ENCODE measurements at places on chromosomes 7 and 10.

DNA sequence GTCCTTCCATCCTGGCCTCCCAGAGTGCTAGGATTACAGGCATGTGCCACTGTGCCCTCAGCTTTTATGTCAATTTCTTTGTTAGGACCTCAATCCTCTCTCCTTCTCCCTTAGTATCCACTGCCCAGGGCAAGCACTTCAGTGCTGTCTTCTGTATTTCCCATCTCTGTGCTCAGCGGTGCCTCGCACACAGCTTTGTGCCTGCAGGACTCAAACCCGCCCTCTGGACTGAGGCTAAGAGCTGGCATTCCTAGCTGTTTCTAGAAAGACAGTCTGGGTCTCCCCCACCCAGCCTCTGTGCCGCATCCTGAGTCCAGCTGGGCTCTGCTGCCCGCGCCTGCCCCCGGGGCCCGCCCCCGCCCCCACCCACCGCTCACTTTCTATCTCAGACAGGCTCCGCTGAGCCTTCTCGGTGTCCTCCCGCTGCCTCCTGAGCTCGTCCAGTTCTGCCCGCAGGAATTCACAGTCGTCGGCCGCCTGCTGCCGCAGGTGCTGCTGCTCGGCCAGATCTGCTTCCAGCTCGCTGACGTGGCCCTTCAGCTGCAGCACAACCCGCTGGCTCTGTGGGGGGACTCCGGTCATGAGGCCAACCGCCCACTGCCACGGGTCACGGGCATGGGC lies 67.3 kb downstream of the SPDYE5 start:
- DNase-seq: no peak

DNA sequence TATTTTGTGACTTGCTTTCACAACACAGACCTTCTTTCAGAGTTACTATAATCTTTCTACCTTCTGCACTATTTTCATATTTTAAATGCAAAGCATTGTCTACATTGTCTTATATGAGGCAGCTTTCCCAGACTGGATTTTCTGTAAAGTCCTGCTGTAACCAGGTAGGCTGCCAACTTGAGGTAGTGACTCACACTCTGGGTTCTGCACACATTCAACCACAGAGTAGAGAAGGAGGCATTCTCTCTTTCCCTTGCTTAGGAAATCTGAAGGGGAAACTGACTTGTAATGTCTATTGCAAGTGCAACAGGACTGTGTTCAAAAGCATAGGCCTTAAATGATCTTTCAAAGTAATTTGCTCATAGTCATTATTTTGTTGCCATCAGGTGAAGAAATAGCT lies 461.4 kb downstream of the GRM8 start:
- DNase-seq: no peak

DNA sequence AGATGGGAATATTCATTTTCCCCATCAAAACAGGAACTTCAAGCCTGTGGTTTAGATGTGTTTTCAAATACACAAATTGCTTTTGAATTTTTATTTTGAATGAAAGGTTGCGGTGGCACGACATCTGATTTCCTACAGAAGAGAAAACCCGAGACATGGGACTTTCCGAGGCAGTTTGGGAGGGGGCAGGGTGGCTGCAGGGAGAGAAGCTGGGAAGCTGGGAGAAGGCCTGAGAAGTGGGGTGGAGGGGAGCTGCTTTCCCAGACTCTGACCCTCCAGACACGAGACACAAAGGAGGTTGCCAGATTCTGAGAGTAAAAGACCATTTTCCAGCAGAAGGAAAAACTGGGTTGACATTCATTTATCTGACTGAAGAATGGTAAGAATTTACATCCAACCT lies 19.6 kb downstream of the TMEM176A start:
- no peak for DNase-seq

DNA sequence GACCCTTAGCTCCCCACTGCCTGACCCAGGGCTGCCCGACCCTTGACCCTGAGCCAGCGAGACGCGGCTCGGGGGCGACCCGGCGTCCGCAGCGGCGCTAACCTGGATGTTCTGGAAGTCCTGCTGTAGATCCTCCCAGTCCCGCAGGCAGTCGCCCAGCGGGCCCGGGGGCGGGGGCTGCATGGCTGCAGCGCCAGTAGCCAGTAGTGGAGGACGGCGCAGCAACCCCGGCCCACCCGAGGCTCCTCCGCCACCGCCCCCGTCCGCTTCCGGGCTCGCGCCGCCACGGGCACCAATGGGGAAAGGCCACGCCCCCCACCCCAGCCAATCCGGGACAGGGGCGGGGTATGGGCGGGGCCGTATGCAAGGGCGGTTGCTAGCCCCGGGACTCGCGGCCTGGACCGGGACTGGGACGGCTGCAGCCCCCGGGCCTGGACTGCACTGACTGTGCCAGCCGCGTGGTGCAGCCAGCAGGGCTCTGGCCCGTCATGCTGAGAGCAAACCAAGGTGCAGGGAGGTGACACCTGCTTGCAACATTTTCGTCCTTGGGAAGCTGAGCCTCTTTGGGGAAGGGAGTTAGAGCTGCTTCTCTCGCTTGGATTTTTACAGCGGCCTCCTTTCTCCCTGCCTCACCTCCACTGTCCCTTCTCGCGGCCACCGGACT lies at the start of gene TMEM120A:
TSS of gene TMEM120A (minus strand) at position 208 of the 664 bp plus-strand sequence. CDS start at position 183, 25 bp downstream.
- DNase-seq: peak; percentile 93

- DNase-seq: no peak
These were observed 216.9 kb downstream of the C7orf25 start for GRCh38 chr7:42694894-42695507.

- no peak for DNase-seq
These were observed 18.8 kb downstream of the IFIT3 start for GRCh38 chr10:89346405-89347254.

DNA sequence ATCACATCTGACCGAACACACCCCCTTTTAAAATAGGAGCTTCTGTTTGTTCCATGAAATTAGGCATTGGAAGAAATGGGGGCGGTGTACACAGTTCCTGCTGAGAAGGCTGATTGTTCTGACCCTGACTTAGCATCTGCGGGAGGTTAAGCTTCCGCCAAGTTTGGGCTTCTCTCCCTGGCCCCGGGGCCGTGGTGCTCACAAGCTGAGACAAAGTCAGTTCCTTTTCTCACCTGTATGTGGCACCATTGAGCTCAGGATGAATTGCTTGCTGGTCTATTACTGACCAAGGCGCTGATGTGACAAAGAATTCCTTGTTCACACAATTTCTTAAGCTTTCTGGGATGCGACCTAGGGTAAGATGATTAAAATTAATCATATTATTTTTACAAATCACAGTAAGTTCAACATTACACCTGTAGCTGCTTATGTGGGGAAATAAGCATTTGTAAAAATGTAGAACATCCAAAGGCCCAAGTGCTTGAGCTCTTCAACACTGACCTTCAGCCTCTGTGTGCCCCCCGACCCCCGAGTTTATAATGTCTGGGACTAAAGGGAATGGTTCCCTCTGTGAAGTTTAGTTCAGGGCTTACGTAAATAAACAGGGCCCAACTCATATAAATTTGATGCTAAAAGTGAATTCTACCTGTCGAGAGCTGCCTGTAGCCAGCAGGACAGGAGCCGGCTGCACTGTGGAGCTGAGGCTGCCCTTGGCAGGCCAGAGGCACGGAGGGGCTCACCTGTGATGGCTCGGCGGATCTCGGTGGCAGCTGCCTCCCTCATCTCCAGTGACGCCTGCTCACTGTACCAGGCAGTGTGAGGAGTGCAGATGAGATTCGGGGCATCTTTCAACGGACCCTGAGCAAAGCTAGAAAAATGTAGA lies 50.8 kb downstream of the ZRANB1 start:
- DNase-seq: peak; percentile 9

DNA sequence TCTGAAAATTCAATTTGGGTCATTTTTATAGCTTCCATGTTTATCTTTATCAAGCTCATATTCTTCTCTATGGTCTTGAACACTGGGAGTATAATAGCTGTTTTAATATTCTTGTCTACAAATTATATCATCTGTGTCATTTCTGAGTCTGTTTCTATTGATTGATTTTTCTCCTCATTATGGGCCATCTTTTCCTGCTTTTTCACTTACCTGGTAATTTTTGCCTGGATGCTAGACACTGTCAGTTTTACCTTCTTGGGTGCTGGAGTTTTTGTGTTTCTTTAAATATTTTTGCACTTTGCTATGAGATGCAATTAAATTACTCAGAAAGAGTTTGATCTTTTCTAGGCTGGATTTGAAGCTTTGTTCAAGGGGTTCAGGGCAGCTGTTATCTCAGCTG lies 26.8 kb upstream of the KDM7A start:
- DNase-seq: no peak

Measured in T-helper 1 cell (primary cell).